ENCODE measurements at places on chromosomes 12 and 14. TPM values are rescaled to one million over a fixed set of nuclear protein-coding genes. Genes with fewer than 3 reads are reported as not detected.

DNA sequence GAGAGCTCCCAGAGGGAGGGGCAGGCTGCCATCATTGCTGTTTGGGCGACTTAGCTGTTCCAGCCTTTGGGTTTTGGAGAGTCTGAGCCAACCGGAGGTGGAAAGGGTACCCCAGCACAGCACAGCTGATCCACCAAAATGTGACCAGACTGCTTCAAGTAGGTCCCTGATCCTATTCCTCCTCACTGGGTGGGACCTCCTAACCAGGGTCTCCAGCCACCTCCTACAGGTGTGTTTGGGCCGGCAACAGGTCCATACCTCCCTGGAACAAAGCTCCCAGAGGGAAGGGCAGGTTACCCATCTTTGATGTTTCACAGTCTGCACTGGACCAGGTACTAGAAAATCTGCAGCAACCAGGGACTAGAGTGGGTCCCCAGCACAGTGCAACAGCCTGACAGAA is 53.8 kb downstream of the CAND1 start:
- peaks cover 30% of the 10 kb centered on the region for H3K36me3 ChIP-seq
- H3K27ac ChIP-seq = no peak overlapping the region
- no peak for DNase-seq

PTGER2 gene
- polyA plus RNA-seq = 0.67 TPM

- H3K36me3 ChIP-seq = no peaks in the 10 kb centered on the region
- no peak overlapping the region for H3K27ac ChIP-seq
- peaks cover 10% of the 10 kb centered on the region for H3K4me1 ChIP-seq
- no peak overlapping the region for H3K4me3 ChIP-seq
- no peaks in the 10 kb centered on the region for H3K27me3 ChIP-seq
Observed at GRCh38 chr14:22842211-22843122, 6.1 kb downstream of the MMP14 start.

C12orf57 gene
- polyA plus RNA-seq = 659 TPM

GRCh38 chr12:1594261-1595025 is at the start of gene FBXL14:
FBXL14 (minus strand) TSS chr12:1594581; CDS start chr12:1594066, 515 bp downstream.
- H3K4me3 ChIP-seq = peak within 1 kb of the TSS; percentile 76
- peak; percentile 92 for DNase-seq

DNA sequence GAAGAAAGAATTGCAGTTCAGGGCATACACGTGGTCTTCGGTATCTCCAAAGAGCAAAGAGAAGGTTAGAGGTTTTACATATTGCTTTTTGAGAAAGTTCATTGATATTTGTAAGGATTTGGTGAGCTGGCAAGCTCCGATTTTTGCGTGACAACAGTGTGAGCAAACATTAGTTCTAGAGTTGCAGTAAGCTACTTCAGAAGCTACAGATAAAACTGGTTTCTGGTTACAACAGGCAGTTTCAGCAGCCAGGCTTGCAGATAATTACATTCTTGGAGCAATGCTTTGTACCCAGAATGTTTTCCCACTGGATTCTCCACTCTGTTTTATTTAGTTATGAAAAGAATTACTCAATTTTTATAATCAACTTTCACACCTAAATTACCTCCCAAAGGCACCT is 28.2 kb downstream of the KLRK1 start:
- no peak overlapping the region for H3K27ac ChIP-seq
- DNase-seq = no peak
- no peak overlapping the region for H3K4me3 ChIP-seq
- no peaks in the 10 kb centered on the region for H3K36me3 ChIP-seq
- H3K4me1 ChIP-seq = peaks cover 9% of the 10 kb centered on the region

LRRIQ1 gene
- polyA plus RNA-seq = 0.67 TPM

DNA sequence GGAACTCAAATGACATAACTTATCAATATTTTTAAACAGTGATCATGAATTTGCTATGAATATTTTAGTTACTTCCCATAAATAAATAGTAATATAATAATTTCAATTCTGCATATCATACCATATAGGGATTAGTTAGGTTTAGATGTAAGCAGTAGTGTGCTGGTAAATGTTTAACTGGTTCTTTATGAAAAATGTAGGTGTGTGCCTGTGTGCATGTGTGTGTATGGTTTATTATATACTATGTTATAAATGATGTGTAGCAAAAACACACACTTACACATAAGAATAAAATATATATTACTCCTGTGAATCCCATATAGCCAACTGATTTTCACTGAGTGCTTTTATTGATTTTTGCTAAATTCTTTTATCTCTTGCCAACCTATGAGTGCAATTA is 14.0 kb upstream of the BHLHE41 start:
- H3K27me3 ChIP-seq = no peaks in the 10 kb centered on the region
- DNase-seq = no peak
- H3K4me1 ChIP-seq = no peaks in the 10 kb centered on the region
- H3K27ac ChIP-seq = no peak overlapping the region

KRT72 gene
- polyA plus RNA-seq = not detected

OAS1 gene
- 1.3 TPM for polyA plus RNA-seq

- H3K27ac ChIP-seq = no peak overlapping the region
- peaks cover 9% of the 10 kb centered on the region for H3K4me1 ChIP-seq
- DNase-seq = no peak
- H3K27me3 ChIP-seq = no peaks in the 10 kb centered on the region
- H3K36me3 ChIP-seq = no peaks in the 10 kb centered on the region
Observed at GRCh38 chr12:51361161-51362016, 14.9 kb upstream of the CELA1 start.

GRCh38 chr12:79566452-79567174 is 124.2 kb downstream of the PAWR start:
- no peaks in the 10 kb centered on the region for H3K36me3 ChIP-seq
- no peak for DNase-seq
- H3K27ac ChIP-seq = no peak overlapping the region
- H3K4me1 ChIP-seq = no peaks in the 10 kb centered on the region
- H3K4me3 ChIP-seq = no peak overlapping the region

FOXG1 gene
- not detected for polyA plus RNA-seq

- H3K36me3 ChIP-seq = no peaks in the 10 kb centered on the region
- no peak overlapping the region for H3K4me3 ChIP-seq
Observed at GRCh38 chr12:73186272-73186671, 914.1 kb downstream of the TRHDE start.

GLI1 gene
- 0.67 TPM for polyA plus RNA-seq

GRCh38 chr14:24828486-24828885 is 194.5 kb upstream of the GZMB start:
- H3K27ac ChIP-seq = no peak overlapping the region
- H3K4me3 ChIP-seq = no peak overlapping the region
- H3K27me3 ChIP-seq = no peaks in the 10 kb centered on the region
- no peaks in the 10 kb centered on the region for H3K36me3 ChIP-seq
- no peaks in the 10 kb centered on the region for H3K4me1 ChIP-seq

ADGRD1 gene
- polyA plus RNA-seq = not detected

TMPRSS12 gene
- not detected for polyA plus RNA-seq

GRCh38 chr12:5730962-5731361 is 214.1 kb downstream of the ANO2 start:
- no peak overlapping the region for H3K27ac ChIP-seq
- no peaks in the 10 kb centered on the region for H3K4me1 ChIP-seq
- H3K4me3 ChIP-seq = no peak overlapping the region
- peaks cover 48% of the 10 kb centered on the region for H3K27me3 ChIP-seq
- no peaks in the 10 kb centered on the region for H3K36me3 ChIP-seq

- H3K27ac ChIP-seq = no peak overlapping the region
- no peaks in the 10 kb centered on the region for H3K4me1 ChIP-seq
- DNase-seq = no peak
Observed at GRCh38 chr14:94116701-94117100, 6.2 kb downstream of the IFI27 start.

GRCh38 chr14:50156111-50156510 is 39.7 kb upstream of the VCPKMT start:
- no peak for DNase-seq
- H3K36me3 ChIP-seq = peaks cover 78% of the 10 kb centered on the region
- no peaks in the 10 kb centered on the region for H3K27me3 ChIP-seq
- no peaks in the 10 kb centered on the region for H3K4me1 ChIP-seq
- H3K27ac ChIP-seq = no peak overlapping the region

MYRFL gene
- polyA plus RNA-seq = not detected

DNA sequence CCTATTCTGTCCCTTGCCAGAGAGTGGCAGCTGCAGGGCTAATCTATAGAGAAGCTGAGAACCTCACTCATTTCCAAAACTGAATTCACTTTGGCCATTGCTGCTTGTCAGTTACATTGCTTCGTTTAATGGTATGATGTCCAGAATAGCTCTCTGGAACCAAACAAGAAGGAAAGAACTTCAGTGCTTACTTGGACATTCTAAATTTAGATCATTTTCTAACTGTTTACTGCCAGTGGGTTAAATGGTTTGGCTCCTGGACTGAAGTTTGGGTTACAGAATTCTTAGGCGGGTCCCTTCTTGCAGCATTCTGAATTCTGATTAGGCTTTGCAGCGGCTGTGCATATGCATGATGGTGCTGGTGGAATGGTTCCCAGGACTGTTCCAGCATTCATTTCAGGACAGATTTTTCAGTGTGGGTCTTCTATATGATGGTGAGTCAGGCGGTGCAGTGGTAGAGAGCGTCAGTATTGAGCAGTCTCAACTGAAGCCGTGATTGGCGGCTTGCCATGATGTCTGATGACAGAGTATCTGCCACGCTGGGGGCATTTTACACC is 148.7 kb downstream of the DYRK2 start:
- no peaks in the 10 kb centered on the region for H3K27me3 ChIP-seq
- H3K4me3 ChIP-seq = no peak overlapping the region
- H3K27ac ChIP-seq = no peak overlapping the region
- no peak for DNase-seq

DNA sequence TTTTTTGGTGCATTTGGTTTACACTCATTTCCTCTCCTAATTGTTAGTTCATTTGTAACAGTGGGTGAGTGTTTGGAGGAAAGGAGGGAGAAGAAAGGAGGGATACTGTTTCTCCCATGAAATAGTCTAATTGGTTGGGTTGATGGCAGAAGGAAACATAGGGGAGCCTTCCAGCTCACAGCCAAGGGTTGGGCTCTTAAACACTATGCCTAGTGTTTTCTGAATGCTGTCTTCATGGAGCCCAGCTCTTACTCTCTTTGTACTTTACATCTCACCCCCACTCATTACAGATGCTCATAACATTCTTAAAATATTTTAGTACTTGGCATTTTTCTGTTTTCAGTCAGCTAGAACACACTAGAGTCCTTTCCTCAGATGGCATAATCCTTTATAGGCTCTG is 38.2 kb downstream of the BAZ2A start:
- no peak overlapping the region for H3K27ac ChIP-seq
- DNase-seq = no peak
- H3K4me1 ChIP-seq = peaks cover 6% of the 10 kb centered on the region

GRCh38 chr14:69226178-69226577 is 33.8 kb upstream of the GALNT16 start:
- no peaks in the 10 kb centered on the region for H3K4me1 ChIP-seq
- H3K36me3 ChIP-seq = peaks cover 10% of the 10 kb centered on the region
- no peaks in the 10 kb centered on the region for H3K27me3 ChIP-seq
- DNase-seq = no peak
- no peak overlapping the region for H3K4me3 ChIP-seq

GTF2H3 gene
- polyA plus RNA-seq = 39.6 TPM

GRCh38 chr12:25263594-25263993 is 12.9 kb upstream of the KRAS start:
- no peaks in the 10 kb centered on the region for H3K4me1 ChIP-seq
- H3K27me3 ChIP-seq = no peaks in the 10 kb centered on the region
- H3K4me3 ChIP-seq = no peak overlapping the region
- DNase-seq = no peak

DNA sequence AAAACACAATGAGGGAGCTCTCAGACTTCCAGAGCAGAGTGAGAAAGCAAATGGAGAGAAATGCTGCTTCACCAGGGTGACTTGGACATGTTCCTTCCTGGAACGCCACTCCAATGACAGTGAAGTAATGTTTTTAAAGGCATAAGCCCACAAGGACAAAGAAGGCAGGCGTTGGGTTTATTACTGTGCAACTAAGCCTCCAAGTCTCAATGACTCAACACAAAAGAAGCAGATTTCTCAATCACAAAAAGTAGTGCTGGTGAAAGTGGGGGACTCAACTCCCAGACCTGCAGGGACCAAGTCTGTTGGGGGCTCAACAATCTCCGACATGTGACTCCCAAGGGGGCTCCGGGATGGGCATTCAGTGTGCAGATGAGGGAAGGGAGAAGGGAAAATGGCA is 505.2 kb downstream of the BCL11B start:
- H3K27ac ChIP-seq = no peak overlapping the region
- H3K4me1 ChIP-seq = no peaks in the 10 kb centered on the region
- no peak for DNase-seq
- no peaks in the 10 kb centered on the region for H3K36me3 ChIP-seq

DNA sequence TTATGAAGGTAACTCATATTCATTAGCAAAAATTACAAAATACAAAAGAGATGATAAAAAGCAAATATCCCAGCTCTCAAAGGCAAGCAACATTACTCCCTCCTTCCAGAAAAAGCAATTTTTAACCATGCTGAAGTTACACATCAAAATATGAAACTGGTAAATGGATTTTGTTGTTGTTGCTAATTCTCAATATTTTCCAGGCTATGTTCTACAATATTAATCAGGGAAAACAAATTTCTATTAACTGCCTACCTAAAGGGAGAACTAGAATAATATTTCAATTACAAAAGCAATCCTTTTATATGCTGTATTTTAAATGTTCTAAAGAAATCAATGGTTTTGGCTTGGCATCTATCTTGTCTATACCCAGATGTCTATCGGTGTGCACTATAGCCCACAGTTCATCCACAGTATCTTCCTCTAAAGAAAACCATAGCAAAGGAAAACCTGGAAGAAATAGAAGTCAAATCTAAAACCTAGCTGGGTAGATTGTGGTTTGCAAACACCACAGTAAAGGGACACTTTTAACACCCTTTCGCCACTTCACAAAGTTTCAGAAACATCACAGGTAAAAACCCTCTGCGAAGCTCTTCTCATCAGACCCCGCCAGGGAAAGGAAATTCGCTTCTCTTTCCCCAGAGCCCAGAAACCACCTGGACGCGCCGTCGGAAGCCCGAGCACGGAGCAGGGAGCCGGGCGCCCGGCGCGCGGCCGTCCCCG is 32.0 kb downstream of the TC2N start:
- no peaks in the 10 kb centered on the region for H3K36me3 ChIP-seq
- H3K27ac ChIP-seq = no peak overlapping the region
- DNase-seq = no peak
- peaks cover 38% of the 10 kb centered on the region for H3K27me3 ChIP-seq
- H3K4me3 ChIP-seq = no peak overlapping the region

TAS2R43 gene
- polyA plus RNA-seq = not detected

DNA sequence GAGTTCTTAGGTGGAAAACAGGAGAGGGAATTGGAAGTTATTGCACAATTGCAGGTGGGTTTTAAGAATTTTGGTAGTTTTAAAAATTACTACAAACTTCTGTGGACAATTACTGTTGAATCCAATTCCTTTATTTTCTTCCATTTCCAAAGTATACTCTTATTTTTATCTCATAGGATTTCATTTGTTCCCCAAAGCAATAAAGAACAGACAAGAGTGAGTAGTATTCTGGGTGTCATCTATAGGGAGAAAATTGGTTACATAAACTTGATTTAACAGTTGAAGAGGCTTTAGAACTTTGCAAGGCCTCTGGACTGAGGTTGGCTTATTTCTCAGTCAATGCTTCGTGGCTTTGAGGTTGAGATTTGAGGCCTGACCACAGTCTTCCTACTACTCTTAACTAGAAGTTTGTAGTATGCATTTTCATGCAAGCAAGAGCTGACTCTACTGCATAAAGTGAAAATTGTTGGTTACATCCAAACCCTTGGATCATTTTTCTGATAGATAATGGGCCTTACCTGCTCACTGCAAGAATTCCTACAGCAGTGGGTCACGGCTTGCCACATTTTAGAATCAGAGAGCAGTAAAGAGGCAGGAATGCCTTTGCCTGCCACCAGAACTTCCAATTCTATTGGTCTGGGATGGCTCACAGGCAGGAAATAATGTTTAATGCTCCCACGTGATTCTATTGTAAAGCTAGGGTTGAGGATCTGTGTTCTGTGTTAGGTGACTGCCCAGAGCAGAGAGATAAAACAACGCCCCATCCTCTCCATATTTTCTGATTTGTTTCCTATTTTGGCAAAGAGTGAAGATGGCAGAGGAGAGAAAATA is 270.5 kb downstream of the TTC6 start:
- H3K4me3 ChIP-seq = no peak overlapping the region
- no peaks in the 10 kb centered on the region for H3K4me1 ChIP-seq
- DNase-seq = no peak

HOXC12 gene
- polyA plus RNA-seq = not detected
